B cell (primary cell): ENCODE measurements at places on chromosomes 13 and 19.

DNA sequence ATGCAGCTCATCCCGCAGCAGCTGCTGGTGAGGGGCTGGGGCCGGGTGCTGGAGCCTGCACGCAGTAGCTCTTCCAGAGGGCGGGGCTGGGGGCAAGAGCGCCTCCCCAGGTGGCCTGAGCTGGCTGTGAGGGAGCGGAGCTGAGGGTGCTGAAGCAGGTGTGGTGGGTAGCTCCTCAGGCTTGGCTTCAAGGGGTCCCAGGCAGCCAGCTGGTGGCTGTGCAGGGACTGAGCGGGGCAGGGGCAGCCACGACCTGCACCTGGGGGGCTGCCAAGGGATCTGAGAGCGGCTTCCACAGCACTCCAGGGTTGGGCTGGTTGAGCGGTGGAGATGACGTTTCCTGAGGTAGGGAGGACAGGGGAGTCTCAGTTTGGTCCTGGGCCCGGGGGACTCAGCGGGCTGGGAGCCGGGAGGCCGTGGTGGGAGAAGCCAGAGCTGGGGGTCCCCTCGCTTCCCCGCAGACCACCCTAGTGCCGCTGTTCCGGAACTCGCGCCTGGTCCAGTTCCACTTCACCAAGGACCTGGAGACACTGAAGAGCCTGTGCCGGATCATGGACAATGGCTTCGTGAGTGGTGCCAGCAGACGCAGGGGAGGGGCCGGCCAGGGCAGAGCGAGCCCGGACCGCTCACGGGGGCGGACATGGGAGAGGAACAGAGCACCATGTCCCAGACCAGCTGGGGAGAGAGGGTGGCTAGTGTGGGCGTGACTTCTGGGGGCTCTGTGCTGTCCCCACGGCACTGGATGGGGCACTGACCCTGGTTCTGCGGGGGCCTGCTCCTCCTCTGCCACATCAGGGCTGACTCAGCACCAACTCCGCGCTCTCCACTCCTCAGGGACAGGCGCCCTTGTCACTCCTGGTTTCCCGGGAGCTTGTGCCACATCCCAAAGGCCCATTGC, 7.4 kb downstream of the PTOV1 start:
- peak; percentile 36 for DNase-seq

GRCh38 chr19:35585848-35586247, at the start of gene PMIS2:
TSS of gene PMIS2 (plus strand) at chr19:35586173. CDS start at chr19:35586260, 87 bp downstream.
- no peak for DNase-seq

DNA sequence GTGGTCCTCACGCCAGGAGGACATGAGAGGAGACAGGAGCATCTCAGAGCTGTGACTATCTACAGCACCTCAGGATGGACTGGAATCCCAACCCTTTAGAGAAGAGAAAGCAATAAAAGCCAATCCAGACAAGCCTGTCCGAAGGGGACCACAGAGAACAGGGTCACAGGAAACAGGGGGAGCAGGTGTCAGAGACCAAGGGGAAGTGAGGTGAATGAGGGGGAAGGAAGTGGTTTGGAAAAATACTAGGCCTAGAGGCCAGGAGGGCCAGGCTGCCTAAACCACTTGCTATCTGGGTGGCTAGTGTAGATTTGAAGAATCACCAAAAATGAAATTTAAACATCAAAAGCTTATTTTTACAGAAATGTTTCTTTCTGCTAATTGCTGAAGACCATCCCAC, 16.2 kb downstream of the TMTC4 start:
- DNase-seq = no peak

DNA sequence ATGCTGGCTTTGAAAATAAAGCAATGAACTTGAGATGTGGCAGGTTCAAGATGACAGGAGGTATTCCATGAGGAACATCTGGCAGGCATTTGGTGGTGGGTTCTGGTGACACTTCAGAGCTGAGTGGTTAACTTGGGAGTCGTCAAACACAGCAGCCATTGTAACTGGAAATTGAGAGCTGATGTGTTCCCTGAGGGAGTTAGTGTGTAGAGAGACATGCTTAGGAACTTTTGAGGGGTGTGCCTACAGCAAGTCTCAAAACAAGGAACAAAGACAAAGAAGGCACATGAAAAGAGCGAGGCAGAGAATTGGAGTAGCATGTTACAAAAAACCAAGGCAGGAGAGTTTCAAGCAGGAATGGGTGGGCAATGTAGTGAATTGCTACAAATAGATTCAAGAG, 53.9 kb upstream of the KL start:
- no peak for DNase-seq

GRCh38 chr19:46745521-46746280, at the start of gene FKRP:
TSS of gene FKRP (plus strand) at chr19:46746057. CDS start at chr19:46755451, 9,394 bp downstream.
- no peak for DNase-seq

DNA sequence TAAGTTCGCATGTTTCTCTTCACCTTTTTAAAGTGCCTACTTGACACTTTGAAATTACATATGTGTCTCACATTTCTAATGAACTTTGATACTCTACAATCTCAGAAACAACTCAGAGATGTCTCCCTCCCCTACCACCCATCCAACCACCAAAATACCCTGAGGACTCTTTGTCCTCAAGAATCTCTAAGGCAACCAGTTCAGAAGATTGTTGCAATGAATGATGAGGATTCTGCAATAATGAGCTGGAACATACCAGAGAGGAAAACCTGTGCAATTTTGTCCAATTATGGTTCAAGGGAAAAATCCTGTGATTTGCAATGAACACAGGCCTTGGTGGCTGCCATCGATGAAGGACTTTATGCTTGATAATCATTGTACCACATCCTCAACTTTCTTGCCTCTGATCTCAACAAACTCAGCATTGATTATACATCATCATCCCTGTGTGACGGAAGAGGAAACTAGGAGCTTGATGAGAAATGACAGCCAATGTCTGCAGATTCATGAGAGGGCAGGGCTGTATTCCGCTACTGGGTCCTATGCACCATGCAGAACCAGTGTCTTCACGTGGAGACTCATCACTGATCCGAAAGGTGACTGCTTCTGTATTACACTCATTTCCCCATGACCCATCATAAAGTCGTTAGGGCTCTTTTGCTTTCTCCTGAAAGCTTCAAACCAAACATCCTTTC, 1.1 kb downstream of the FPR1 start:
- no peak for DNase-seq

GRCh38 chr13:28136916-28137315, 1.4 kb upstream of the PAN3 start:
- peak; percentile 37 for DNase-seq

DNA sequence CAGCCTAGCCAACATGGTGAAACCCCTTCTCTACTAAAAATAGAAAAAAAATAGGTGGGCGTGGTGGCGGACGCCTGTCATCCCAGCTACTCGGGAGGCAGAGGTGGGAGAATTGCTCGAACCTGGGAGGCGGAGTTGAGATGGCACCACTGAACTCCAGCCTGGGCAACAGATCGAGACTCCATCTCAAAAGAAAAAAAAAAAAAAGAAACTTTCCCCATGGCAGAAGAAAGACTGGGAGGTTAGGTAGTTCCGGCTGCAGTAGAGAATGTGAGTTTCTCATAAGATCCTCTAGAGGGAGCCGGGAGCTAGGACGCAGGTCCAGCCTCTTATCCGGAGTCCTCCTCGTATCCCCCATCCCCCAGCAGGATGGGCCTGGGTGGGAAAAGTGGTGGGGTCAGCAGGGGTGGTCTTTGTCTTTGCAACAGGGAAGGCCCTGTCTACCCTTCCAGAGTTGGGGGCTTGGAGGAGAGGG, 13.2 kb upstream of the CREB3L3 start:
- peak; percentile 68 for DNase-seq

GRCh38 chr13:44051918-44052675, 172.4 kb downstream of the LACC1 start:
- DNase-seq = no peak

DNA sequence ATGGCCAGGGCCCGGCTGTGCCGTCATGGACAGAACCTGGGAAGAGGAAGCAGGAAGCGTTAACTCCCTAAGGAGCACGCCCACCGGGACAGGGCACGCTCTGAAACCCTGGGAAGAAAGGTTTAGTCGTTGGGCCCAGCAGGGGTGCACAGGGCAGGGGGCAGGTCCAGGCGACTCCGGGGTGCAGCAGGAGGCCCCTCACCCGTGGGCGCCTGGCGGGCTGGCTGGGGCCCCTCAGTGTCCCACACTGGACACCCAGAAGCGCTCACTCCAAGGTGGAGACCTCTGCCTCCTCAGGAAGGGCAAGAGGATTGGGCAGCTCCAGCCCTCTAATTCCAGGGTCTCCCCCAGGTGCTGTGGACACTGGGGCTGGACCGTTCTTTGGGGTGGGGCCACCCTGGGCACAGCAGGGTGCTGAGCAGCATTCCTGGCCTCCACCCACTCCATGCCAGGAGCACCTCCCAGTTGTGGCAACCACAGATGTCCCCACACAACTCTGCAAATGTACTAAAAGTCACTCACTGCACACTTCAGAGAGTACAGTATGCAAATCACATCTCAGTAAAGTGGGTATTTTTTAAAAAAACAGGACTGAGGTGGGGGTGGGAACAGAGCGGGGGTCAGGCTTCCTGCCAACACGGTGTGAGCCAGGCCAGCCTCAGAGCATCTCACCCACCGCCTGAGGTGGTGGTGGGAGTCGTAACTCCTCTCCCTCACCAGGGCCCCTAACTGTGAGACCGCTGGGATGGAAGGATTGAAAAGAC, 35.2 kb downstream of the PIP5K1C start:
- peak; percentile 40 for DNase-seq

DNA sequence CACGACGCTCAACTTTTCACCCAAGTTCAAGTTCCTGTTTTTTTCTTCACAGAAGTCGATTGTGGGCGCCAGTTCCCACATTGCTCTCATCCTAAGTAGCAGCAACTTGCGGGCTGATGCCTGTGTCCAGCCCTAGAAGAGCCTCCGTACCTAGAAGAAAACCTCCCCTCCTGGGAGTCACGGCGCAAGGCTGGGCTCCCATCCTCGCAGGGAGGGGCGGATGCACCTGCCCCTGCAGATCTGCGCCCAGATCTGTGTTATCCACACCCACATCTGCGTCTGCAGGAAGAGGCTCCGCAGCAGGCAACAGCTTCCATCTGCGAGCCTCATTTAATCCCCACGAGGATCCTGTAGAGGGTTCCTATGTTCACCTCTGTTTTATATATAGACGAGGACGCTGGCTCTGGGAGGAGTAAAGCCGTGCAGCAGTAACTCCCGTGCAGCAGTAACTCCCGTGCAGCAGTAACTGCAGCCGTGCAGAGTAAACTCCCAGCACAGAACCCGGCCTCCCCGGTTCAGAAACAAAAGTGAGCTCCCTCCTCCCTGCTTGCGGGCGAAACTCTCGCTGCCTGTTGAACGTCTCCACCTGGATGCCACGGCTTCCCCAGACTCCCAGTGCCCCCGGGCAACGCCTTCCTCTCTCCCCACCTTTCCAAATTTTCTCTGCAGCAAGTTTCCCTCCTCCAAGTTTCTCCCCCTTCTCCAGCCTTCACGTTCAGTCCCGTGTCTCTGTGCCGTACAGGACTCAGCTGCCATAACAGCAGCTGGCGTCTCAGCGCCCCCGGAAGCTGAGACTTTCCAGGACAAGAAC, 23.5 kb upstream of the LAIR1 start:
- peak; percentile 64 for DNase-seq

- DNase-seq = no peak
Measured at GRCh38 chr13:47085346-47085745, 188.5 kb upstream of the HTR2A start.

DNA sequence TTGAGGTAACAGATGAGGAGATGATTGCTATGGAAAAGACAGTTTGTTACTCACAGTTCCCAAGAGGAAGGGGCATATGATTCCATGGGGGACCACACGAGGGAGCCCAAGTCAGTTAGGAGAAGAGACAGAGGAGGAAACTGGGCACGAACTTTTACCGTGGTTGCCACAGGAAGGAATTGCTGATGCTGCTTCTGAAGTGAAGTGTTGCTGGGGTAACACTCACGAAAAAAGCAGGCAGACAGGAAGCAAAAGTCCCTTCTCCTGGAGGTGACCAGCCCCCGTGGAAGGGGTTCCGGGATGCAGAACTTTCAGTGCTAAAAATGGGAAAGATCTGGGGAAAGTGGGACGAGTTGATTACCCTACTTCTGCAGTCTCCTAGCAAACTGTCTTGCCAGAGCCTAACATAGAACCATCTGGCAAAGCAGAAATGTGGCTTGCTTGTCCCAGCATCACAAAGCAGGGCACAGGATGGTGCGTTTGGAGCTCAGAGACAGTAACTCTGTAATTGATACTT, 35.4 kb upstream of the MAP3K10 start:
- DNase-seq = no peak

GRCh38 chr19:56139847-56140582, 1.1 kb upstream of the ZNF444 start:
- no peak for DNase-seq

GRCh38 chr19:30679153-30679702, 307.0 kb downstream of the ZNF536 start:
- no peak for DNase-seq

DNA sequence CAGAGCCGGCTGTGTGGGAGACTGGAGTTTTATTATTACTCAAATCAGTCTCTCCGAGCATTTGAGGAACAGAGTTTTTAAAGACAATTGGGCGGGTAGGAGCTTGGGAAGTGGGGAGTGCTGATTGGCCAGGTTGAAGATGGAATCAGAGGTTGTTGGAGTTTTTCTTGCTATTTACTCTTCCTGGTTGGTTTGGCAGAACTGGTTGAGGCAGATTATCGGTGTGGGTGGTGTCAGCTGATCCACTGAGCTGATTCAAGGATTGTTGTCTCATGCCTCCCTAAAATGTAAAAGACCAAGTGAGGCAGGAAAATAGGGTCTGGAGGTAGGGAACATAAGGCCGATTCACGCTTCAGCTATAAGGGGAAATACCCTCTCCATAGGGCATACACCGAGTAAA, 1.3 kb upstream of the TDRD12 start:
- no peak for DNase-seq

DNA sequence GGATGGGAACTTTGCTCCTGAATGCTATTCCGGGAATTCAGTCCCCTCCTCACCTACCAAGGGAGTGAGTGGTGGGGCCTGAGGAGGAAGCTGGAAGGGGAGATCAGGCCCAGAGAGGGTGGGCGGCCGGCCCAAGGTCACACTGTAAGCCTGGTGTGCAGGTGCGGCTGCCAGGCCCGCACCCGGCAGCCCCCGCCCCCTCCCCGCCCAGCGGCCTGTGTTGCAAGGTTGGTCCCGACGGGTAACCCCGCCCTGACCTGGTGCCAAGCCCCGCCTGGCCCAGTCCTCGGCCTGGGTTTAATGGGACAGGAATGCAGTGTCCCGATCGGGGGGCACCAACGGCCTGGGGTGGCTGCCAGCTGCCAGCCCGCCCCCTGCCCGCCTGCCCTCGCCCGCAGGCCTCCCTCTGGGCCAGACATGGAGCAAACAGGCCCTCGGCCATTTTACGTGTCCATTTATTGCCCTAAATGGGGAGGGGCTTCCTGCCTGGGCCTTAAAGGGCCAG, 5.5 kb downstream of the ZBTB7A start:
- peak; percentile 49 for DNase-seq

- no peak for DNase-seq
Measured at GRCh38 chr13:23500849-23501248, 67.3 kb upstream of the SACS start.
